ENCODE measurements at places on chromosomes 1 and 21.

DNA sequence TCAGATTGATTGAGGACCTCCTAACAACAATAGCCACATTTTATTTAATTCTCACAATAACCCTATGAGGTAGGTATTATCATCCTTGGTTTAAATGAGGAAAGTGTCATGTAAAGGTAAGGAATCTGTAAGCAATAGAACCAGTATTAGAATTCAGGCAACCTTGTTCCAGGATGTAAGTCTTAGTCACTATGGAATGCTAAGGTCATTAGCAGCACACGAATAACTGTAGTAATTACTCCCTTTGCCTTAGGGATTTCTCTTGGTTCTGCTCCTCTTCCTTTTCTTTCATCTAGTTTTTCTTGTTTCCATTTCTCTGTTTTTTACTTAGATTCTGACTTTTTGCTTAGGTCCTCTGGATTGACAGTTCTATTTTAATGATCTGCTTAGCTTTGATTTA is 23.1 kb upstream of the ATP6V1G3 start:
- DNase-seq, result no peak

DNA sequence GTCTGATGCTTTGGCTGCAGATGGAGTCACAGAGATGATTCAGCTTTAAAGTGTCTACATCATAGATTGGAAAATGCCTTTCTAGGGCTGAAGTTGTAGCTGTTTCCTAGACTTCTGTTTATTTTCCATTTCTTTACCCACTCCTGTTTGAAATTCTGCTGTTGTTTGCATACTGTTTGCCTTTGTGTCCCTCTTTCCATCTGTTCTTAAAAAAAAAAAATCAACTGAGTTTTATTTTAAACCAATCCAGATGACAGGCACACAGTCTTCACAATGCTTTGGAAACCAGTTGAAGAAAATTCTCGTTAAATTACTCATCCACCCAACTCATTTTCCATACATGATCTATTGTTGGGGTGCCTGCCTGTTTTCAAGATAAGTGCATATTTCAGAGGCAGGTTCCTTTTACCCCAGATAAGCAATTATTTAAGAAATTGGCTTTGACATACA is 245.9 kb downstream of the DISC1 start:
- no peak for DNase-seq

- DNase-seq, result no peak
Measured at GRCh38 chr1:110565565-110565964, 40.6 kb downstream of the KCNA2 start.

DNA sequence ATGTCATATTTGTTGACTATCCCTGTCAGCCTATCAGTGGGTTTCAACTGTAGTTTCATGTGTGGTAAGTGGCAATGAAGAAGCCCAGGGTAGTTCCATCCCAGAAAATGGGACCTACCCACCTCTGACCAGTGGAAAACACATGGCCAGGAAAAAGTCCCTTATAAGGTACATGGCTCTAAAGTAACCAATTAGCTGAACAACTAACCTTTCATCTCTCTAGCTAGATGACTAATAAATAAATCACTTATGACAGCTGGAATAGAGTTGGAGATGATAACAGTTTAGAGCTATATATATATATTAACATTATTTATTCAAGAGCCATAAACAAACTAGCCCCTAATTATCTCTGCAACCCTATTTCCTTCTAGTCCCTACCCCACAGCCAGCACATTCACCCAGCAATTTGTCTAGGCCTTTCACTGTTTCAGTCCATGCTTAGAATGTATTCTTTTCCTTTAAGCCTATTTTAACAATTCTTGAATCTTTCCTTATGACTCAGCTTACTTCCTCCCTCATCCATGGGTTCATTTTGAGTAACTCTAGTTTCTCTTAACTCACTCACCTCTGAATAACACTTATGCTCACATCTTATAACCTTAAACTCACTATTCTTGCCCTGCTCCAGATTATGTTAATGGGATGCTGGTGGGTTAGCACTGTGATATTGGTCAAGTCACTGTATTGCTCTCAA is 83.7 kb downstream of the TNFSF18 start:
- DNase-seq, result no peak

GRCh38 chr1:167100730-167101129 is 6.9 kb downstream of the STYXL2 start:
- DNase-seq, result no peak

- no peak for DNase-seq
Measured at GRCh38 chr1:227316456-227316855, 1.8 kb downstream of the CDC42BPA start.

- DNase-seq, result no peak
Measured at GRCh38 chr1:246617156-246617555, 50.9 kb downstream of the CNST start.

GRCh38 chr1:226814751-226815537 is 55.5 kb upstream of the PSEN2 start:
- DNase-seq, result peak; percentile 60

DNA sequence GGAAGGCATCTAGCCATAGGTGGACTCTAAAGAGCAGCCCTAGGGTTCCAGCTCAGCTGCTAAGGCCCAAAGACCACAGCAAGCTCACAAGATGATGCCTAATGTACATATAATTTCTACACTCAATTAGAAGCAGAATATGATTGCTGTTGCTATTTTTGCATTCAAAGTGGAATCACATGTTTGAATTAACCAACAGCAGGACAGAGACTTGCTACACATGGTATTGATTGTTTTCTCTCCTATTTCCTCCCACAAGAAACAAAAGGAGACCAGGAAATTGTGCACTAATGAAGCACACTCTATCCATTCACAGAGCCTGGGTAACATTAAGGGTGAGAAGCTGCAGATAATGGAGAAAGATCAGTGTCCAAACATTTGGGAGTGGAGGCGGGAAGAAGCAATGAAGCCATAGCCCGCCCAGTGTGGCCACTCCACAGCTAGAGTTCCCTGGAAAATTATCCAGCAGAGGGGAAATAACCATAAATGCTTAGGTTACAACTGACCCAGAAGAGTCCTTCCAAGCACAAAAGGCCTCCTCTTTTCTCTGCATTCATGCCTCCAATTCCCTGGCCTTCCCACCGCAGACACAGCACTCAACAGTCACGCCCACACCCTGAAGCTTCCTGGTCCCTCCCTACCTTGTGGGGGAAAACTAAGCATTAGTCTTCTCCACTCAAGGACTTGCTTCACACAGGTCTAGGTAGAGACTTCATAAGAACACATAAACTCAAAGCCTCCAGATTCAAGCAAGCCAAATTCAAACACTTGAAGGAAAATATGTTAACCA is 7.5 kb downstream of the CNN3 start:
- no peak for DNase-seq

Measured in retinal pigment epithelial cell (primary cell).